ENCODE measurements at places on chromosomes 2 and 18. TPM values are rescaled to one million over a fixed set of nuclear protein-coding genes. Genes with fewer than 3 reads are reported as not detected.

OXER1 gene
- not detected for total RNA-seq

GRCh38 chr2:214377286-214377624 lies 33.6 kb upstream of the VWC2L start:
- DNase-seq: no peak

MXD1 gene
- 11.7 TPM for total RNA-seq

ORMDL1 gene
- total RNA-seq: 63.3 TPM

DNA sequence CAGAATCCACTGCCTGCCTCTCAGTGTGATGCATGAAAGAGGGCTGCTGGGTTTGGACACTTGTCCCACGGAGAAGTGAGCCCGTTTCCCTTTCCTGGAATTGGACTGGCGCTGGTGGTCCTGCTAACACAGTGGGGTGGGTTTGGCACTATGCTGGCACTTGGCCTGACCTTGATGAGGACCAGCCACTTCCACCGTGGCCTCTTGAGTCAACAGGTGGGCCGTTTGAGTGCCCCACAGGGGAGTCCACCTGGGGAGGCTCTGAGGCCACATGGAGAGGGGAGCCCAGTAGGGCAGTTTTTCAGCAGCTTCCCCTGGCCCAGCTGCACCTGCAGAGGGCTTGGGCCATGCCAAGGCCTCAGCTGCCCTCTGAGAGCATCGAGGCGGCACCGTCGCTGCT lies 56.5 kb downstream of the MBP start:
- DNase-seq: no peak

Measured in endothelial cell of umbilical vein (primary cell).